ENCODE measurements at places on chromosomes 3 and 15.
A peak's percentile ranks its signal among the peaks of the same experiment; 100 is the strongest.

- DNase-seq, result no peak
Measured at GRCh38 chr15:67127331-67127664, 61.9 kb downstream of the SMAD3 start.

GRCh38 chr3:126622694-126623093 is 32.2 kb downstream of the TXNRD3 start:
- no peak for DNase-seq

GRCh38 chr15:78993931-78994530 is 49.2 kb upstream of the CTSH start:
- no peak for DNase-seq

GRCh38 chr15:31162721-31163510 is 61.4 kb upstream of the TRPM1 start:
- no peak for DNase-seq

DNA sequence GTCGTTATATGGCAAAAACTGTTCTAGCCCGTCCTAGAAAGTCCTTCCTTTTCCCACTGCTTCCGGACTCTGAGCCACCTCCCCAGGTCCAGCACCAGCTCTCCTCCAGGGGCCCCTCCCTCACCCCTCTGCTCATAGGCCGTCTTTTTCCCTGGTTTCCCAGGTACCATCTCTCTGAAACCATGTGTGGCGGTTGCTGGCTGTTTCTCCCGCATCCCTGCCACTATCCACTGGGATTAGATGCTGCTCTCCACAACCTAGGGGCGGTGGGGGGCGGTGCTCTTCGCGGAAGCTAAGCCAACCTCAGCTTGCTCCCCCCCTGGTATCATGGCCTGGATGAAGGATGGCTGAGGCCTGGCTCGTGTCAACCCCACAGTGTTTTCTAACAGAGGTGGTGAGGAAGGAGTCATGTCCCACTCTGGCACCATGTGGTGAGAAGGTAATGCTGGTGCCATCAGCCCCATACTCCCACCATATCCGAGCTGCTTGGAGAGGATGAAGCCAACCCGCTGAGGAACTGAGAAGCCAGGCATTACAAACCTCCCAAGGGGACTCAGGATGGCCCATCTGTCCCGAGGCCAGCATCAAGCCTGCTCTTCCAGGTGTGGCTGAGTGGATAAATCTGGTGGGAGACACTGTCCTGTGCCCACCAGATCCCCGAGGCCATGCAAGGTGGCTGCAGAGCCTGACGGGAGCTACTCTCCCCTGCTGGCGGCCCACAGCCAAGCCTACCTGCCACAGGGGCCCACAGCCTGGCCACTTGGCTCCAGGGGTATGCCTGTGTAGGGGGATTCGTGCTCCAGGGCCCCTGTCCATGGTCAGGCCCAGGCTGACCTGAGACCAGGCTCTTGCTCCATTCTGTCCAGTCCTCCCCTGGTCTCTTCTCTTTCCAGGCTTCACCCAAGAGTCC is 27.9 kb upstream of the SLC41A3 start:
- DNase-seq, result no peak

GRCh38 chr3:152818027-152818426 is 16.9 kb upstream of the P2RY1 start:
- no peak for DNase-seq

DNA sequence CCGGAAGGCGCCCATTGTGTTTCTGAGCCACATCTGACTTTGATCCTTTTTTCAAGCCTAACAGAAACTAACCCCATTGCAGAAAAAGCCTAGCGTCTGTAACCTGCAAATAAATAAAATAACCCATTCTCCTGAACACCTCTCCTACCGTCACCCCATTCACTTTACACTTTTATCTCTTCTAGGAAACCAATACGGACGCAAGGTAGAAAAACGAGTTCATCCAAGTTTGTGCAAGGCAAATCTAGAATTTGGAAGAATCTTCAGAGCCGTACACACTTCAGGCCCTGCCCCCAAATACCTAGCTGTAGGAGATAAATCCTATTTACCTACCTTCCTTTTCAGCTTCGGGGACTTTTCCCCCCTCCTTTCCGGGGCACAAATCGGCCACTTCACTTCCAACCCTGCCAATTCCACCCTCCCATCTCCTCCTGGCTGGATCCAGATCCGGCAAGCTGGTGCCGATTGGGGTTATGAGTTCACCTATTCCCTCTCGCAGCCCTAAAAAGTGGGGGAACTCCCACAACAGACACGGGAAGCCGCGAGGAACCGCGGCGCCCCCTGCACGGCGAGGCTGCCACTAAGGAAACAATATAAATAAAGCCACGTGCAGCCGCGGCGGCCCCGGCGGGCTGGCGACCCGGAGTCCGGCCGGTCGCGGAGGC is 987 bp downstream of the PRTG start:
- no peak for DNase-seq

GRCh38 chr15:68318008-68318835 is 40.7 kb downstream of the FEM1B start:
- DNase-seq, result no peak

DNA sequence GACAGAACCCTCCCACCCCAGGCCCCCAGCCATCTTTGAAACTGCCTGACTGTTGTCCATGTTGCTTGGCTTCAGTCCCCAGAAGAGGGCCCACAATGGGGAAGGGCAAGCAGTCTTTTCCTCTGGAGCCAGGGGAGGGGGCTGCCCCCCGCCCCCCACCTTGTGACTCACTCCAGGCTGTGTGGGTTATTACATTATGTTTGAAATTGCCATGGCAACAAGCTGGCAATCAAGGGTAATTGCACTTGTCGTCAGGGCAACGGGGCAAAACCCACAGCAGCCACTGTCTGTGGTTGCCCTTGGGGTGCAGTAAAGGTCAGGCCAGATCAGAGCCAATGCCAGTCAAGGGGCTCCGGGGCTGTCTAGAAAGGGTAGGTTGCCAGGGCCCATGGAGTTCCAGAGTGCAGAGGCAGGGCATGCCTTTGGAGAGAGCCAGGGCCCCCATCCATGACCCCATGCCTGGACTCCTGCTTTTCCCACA is 3.1 kb upstream of the CAMKV start:
- peak; percentile 44 for DNase-seq

GRCh38 chr3:28777806-28778475 is 429.3 kb upstream of the AZI2 start:
- no peak for DNase-seq

DNA sequence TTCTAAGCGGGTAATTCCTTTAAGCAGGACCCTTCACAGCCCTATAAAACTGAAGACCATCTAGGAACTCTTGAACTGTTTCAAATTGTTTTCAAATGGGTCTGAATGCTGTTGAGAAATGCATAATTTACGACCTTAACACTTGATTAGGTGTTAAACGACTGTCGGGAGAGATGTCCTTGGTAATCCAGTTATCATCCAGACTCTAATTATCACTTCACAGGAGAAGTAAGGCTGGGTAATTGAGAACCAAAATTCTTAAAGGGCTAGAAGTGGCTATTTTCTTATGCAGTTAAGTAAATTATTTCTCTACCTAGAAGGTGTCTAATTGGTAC is 276.7 kb upstream of the TBC1D5 start:
- DNase-seq, result no peak

DNA sequence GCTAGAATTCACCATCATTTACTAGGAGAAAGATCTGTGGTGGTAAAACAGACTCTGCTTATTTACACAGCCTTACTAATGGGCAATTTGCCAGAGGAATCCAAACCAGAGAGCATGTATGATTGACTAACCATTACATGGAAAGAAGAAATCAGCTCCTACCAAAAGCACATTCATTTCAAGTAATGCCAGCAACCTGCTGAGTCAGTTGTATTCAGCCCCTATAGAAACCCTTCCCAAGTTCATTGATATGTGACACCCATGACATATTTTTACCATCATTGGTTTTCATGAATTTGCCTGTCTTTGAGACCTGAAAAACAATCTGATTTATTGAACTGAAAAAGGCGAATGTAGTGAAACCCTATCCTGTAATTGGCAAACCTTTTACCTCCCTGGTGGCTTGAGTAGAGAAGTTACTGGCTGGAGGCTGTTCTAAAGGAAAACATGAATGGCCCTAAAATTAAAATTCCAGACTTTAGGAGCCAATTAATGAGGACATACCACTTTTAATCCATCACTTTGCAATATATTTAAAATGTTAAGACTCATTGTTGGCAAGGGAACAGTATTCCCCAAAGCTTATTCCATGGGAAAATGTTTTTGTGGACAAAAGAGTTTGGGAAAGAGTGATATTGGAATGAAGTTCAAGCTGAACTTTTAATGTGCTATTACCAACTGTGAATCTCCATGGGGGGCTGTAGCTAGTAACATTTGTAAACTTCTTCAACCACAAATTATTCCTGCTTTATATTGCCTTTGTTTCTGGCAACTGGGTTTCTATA is 542.9 kb downstream of the FHIT start:
- no peak for DNase-seq

DNA sequence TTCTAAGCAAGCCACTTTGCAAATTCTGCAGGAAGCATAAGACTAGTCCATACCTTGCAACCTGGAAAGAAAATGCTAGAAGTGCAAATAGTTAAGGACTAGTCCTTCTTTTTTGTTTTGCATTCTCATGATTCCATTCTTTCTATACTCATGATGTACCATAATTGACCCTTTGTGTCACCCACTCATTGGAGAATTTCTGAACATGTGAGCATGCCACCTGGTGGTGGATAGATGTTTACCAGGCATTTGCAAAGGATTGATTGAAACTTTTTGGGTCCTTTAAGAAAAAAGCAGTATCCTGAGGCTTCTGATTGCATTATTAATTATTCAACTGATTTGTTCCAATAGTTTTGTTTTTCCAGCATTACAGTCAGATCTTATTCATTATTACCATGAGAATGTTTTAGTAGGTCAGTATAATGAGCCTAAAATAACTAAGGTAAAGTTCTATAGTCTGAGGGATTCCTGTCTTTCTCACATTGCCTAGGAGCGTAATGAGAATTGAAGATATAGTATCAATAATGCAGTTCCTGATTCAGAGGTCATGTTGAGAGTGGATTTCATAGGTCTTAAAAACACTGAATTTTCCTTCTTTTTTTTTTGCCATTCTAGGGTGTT is 20.2 kb upstream of the DIPK2A start:
- peak; percentile 47 for DNase-seq

DNA sequence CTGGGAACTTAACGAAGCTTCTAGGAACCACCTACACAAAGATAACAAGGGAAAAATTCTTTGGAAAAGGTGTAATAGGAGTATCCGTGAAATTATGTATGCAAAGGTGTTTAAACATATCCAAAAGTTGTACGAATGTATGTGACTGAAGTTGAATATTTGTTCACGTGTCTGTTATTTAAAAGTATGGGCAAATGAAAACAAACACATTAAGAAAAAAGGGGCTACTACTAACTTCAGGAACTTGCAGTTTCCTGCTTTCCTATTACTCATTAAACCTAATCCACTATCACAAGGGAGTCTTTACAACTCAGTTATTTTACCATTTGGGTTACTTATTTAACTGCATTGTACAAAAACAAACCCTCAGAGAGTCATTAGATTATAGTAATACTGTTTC is 33.9 kb upstream of the GRAMD1C start:
- DNase-seq, result no peak

DNA sequence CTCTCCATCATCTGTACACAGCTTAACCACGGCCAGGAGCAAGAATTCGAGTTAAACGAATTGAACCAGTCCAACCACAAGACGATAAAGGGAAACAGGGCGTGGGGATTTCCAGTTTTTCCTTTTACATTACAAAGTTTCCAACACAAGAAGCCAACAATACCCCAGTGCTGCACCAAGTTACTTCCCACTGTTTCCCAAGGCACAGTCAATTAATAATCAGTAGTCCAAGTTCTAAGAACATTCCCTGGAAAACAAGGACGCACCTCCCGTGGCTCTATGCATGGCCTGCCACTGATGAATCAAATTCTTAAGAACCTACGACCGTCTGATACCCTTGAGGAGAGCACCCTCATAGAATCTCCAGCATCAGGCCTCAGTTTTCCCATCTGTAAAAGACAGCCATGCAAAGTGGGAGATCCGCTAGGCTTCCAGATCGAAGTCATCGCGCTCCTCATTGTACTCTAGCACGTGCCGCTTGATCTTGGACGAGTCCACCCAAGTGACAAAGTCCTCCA is 774 bp downstream of the IMP3 start:
- peak; percentile 21 for DNase-seq

DNA sequence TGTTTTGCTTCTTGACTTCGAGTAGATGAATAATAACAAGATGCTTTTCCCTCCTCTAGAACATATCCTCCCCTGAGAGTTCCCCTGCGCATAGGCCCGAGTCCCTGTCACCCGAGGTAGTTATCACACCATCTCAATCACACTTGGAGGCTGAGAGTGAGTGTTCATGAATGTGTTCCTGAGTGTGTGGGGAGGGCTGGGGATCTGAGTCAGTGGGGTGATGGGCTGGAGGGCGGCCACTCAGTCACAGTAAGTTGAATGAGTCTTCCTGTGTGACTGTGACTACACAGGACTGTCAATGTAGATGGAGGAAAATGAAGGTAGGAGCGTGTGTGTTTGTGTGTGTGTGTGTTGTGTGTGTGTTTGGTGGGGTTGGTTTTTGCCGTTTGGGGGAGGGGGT is 71.0 kb downstream of the SETD5 start:
- DNase-seq, result no peak

- no peak for DNase-seq
Measured at GRCh38 chr15:84840741-84841429, 23.7 kb downstream of the ALPK3 start.

DNA sequence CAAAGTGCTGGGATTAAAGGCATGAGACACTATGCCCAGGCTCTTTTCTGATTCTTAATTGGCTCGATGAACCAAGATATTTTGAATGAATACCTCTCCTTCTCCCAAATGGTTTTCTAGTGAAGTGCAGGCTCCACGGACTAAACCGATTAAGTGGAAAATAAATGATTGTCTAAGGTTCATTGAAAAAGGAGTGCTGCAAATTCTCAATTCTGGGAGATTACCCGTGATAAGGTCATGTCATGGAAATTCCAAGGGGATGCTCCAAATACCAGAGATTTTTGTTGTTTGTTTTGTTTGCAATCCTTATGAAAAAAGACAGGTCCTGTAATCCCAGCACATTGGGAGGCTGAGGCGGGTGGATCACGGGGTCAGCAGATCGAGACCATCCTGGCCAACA is 406.9 kb upstream of the TBL1XR1 start:
- no peak for DNase-seq

DNA sequence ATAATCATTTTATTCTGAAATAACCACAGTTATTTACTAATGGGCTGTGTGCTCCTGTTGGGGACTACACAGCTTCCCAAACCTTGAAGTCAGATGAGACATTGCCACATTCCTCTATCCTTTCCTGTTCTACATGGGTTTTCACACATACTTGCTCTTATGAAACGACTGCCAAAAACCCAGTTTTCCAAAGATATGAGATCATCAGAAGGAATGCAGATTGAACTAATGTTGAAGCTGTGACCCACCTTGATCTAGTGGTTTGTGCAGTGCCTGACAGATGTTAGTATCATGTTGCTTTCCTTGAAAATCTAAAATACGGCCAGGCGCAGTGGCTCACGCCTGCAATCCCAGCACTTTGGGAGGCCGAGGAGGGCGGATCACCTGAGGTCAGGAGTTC is 144.6 kb downstream of the VGLL4 start:
- DNase-seq, result no peak

DNA sequence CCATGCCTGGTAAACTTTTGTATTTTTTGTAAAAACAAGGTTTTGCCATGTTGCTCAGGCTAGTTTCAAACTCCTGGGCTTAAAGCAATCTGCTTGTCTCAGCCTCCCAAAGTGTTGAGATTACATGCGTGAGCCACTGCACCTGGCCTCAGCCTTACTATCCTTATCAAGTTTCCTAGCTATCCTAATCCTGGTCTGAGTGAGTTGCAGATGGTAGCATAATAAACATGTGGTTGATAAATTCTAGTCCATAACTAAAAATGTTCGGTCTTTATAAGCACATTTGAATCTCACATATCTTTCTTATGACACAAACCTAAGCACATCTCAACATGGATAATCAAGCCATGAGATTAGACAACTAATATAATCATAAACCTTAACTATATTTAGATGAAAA is 18.5 kb downstream of the NPHP3 start:
- no peak for DNase-seq
